ENCODE measurements at places on chromosomes 3 and 15.

DNA sequence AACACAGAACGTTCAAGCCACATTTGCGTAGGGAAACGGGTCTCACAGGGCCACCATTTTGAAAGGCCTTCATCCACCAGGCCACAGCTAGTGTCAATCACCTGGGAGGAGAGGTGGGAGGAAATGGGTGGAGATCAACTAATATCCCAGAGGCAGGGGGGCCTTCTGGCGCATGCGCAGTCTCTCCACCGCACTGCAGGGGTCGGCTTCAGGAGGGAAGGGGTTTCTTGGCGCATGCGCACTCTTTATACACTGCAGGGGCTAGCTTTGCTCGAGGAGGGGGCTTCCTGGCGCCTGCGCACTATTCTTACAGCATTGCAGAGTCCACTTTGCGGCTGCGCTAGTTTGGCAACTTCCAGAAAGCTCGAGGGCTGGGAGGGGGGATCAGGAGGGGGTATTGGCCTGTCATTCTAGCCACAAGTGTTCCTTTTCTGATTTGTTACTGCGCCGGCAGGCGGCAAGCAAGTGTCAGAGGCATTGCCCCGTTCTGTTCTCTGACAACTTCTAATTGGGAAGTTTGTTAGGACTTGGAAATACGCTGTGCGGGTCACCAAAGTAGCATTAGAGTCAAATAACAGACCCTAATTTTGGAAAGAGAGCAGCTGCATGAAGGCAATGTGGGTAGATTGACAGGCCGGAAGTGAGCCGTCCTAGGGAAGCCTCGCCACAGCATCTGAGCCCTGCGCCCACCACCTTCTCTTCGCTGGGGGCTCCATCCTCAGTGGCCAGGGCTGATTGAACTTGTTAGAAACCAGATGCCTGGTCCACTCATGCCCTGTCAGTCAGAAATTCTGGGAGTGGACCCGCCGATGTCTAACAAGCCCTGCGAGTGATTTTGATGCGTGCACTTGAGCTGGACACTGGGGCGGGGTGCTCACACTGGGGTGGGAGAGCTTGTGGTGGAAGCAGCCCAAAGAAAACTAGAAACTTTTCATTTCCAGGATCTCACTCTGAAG is 173.5 kb upstream of the NDN start:
- no peak for DNase-seq

GRCh38 chr3:119562307-119562961 is 3.0 kb upstream of the CD80 start:
- peak; percentile 70 for DNase-seq

DNA sequence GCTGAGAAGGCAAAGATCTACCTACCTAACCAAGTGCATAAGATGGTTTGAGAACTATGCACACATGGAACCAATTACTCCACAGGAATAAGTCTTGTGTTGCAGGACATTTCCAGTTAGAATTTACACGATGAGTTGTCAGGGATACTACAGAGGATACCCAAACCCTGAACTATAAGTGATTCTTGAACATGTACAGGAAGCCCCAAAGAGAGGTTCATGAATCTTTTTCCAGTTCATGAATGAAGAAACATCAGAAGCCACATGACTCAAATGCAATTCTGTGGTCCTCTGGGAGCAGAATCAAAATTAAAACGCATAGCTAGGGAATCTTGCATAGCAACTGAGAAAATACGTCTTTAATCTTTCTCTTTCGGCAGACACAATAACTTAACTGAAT is 114.1 kb upstream of the LMCD1 start:
- no peak for DNase-seq

DNA sequence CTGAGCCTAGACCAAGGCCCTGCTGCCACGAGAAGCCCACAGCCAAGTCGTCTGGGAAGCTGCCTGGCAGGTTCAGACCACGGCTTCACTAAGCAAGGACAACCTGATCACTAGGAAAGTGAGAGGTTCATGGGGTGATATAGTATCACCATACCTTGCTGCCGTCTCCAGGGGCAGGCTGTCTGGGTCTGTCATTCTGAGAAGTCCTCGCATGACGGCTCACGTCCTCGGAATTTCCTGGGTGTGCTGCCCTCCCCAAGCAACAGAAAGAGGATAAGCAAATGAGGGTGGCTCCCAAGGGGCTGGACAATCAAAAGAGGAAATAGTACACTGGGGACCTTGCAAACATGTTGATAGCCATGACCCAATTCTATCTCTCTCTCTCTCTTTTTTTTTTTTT is 207.4 kb upstream of the IGF1R start:
- no peak for DNase-seq

DNA sequence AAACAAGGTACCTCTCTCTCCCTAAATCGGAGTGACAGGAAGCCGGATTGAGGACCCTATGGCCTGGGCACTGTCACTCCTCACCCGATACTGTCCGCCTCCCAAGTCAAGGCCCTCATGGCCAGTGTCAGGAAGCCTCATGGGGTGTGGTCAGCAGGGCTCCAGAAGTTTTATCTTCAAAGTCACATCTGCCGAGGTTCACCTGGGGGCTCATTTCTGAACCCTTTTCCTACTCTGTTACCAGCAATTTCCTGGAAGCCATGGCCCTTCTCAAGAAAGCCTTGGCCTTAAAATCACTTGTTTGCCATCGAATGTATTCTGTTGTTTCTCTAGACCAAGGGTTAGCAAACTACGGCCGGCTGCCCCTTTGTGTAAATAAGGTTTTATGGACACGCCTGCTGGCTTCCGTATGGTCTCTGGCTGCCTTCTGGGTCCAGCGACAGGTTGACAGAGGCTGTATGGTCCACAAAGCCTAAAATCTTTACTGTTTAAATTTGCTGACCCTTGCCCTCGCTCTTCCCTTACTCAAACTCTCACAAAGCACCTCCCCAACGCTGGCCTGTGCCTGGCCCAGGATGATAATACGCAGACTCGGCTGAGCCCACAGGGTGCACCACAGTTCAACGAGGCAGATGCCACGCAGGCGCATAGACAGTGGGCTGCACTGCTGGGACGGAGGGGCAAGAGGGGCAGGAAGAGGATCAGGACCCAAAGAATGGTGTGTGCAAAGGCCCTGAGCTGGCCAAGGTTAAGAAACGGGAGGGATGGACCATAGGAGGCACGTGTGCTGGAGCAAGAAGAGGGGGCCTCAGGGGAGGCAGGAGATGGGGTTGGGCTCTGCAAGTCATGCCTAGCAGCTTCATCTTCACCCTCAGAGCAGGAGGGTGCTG is 24.7 kb upstream of the DUSP7 start:
- DNase-seq, result no peak

DNA sequence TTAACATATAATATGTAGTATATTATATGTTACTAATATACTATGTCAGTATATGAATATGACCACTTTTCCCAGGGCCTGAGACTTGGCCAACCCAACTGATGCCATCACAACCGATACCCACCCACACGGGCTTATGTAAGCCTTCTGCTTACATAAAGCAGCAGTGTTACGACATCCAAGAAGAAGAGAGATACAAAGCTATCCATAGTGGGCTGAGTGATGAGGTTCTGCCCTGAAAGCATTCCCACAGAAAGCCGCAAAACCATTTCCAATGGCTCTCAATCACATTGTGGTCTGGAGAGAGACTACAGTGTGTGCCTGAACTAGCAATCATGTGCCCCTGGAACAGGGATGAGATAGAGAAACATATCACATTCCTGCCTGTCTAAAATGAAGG is 177.9 kb downstream of the PLOD2 start:
- no peak for DNase-seq

DNA sequence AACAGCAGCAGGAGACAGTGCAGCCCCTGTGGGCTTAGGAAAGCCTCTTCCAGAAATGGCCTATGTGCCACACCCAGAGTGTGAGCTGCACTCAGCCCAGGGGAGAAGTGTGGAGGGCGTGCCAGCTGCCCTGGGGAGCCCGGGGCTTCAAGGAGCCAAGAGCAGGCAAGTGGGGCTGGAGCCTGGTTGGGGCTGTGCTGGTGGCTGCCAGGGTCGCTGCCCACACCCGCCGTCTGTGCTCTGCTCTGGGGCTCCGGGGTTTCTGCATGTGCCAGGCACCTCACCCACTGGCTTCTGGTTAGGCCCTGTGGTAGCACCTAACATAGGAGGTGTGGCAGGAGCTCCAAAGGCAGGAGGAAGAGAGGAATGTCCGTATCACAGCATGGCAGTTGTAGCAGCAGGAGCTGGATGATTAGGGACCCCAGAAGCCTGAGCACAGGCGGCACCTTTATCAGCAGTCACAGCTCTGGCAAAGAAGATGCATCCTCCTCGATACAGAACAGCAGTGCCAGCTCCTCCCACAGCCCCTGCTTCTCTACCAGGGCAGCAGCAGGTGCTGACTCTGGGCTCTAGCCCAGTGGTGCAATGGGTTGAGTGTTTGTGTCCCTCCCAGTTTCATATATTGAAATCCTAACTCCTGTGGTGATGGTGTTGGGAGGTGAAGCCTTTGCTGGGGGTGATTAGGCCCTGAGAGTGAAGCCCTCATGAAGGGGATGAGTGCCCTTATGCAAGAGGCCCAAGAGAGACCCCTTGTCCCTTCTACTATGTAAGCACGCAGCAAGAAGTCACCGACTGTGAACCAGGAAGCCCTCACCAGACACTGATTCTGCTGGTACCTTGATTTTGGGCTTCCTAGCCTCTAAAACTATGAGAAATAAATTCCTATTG is 70.0 kb upstream of the KLF13 start:
- no peak for DNase-seq

DNA sequence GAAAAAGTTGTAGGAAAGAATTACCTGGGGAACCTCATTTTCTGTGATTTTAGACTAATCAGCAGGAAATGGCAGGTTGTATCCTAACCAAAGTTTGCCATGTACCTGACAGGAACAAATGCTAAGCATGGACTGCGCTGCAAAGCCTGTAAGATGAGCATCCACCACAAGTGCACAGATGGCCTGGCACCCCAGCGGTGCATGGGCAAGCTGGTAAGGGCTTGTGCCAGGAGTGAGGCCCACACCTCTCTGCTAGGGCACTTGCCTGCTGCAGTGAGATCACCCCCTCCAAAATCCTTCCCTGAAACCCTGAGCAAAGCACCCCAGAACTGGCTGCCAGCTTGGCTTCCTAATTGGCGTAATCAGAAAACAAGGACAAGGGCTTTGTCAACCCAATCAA is 102.6 kb downstream of the STAC start:
- no peak for DNase-seq

DNA sequence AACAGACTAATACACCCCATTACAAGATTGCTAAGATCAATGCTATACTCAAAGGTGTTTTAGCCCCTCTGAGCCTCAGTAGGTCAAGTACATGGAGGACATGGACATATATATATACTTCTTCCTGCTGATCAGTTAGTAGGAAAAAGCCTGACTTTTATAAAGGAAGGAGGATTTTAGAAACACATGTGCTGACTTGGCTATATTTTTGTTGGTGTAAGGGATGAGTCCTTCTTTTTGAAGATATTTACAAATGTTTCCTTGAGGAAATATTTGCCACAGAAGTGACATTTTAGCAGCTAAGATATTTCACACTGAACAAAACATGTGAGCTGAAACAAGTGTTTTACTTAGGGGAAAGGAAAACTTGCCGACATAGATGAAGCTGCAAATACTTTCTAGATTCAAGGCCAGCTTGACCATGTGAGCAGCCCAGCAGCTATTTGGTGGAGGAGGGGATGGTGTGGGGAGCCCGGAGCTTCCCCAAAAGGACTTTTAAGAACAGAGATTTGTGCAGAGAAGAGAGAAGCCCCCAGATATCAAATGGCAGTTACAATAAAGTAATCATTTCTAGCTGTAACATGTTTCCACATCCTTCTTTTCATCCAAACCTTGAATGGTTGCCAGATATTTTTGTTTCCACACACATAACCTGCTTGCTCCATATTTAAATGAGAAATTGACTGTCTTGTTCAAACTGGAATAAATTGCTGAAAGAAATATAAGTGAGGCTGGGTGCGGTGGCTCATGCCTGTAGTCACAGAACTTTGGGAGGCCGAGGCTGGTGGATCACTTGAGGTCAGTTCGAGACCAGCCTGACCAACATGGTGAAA is 111.7 kb upstream of the NR2F2 start:
- no peak for DNase-seq

GRCh38 chr3:141308588-141309218 is 59.6 kb upstream of the ZBTB38 start:
- DNase-seq, result no peak

- no peak for DNase-seq
Observed at GRCh38 chr3:101266566-101266965, 53.8 kb downstream of the IMPG2 start.

GRCh38 chr3:55191911-55192775 is 264.3 kb upstream of the LRTM1 start:
- DNase-seq, result no peak

DNA sequence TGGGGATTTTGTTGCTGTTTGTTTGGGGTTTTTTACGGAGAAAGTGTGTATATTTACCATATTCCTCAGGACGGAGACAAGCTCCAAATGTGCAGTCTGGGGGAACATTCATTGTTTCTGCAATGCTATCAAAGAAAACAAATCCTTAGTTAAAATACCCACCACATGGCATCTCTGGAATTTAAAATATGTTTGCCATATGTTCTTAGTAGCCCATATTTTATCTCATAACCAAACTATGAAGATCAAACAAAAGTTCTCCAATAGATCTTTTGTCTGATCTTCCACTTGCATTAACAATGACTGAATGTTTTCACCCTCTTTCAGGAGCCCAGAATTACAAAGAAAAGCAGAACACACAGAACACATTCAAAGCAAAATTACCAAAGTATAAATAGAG is 35.3 kb downstream of the EFHB start:
- DNase-seq, result no peak

DNA sequence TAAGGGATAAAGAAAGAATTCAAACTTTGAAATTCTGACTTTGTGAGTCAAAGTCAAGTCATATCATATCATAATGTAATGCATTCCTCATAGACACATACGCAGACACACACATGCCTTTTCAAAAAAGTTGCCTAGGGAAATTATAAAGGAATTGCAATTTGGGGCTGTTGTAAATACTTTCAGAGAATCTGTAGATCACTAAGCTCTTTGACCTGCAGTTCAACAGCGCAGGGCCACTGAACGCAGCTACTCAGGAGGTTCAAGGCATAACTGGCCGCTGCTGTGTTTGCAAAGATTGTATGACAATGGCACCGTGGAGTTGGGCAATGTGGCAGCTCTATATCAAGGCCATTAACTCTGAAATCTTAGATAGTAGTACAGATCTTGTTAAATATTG is 188.4 kb upstream of the THRB start:
- DNase-seq, result no peak

DNA sequence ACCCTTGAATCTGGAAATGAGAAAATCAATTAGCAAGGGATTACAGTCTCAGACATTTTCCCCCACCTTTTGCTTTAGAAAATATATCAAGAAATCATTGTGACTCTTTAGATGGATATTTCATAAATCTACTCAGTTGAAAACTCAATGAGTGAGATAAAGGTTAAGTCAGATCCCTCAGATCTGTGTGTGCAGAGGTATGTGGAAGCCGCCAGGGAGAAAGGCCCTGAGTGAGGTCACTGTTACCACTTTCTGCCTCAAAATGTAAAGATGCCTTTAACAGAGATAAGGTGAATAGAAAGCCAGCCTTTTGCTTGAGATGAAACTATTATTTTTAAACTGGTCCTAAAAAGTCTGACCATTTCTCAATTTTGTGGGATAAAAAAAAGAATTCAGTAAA is 225.6 kb upstream of the HES1 start:
- no peak for DNase-seq

GRCh38 chr15:74573987-74574386 is 33.0 kb downstream of the ARID3B start:
- DNase-seq, result no peak

GRCh38 chr3:50436114-50436674 is 67.2 kb downstream of the CACNA2D2 start:
- DNase-seq, result peak; percentile 93

Measured in activated CD8-positive, alpha-beta memory T cell treated with anti-CD3 and anti-CD28 coated beads, Interleukin-2, amount 50 U/mL, for 48 hours (primary cell).